ENCODE measurements at places on chromosomes 4 and X.

- no peak for DNase-seq
Measured at GRCh38 chr4:164293743-164294142, 460.2 kb upstream of the SMIM31 start.

DNA sequence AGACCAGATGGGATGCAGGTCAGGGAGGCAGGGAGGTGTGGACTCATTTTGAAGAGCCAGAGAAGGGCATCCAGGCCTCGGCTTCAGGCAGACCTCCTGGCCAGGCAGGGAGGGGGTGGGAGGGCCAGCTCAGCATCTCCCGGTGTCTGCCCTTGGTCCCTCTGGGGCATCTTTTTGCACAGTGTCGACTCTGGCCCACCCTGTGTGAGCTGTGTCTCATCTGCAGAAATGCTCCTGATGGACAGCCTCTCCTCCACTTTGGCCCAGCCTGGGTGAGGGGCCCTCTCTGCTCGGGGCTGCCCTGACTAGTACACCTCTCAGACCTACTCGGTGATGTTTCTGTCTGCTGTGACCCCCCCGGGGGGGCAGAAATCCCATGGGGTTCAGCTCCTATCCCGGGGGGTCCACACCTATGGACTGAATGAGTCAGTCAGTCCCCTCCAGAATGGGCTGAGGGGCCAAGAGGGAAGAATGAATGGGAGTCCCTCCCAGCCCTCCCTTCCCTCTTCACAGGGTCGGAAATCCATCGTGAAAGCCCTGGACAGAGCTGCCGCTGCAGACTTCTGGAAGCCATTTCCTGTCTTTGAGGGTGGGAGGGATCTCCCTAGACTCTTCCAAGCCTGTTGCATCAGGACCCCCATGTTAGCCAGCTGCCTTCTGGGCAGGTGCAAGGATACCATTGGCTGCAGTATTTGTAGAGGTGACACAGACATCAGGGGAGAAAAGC, 196.7 kb upstream of the PSAPL1 start:
- DNase-seq: no peak

- no peak for DNase-seq
Measured at GRCh38 chr4:41022116-41022515, 192.2 kb downstream of the APBB2 start.

DNA sequence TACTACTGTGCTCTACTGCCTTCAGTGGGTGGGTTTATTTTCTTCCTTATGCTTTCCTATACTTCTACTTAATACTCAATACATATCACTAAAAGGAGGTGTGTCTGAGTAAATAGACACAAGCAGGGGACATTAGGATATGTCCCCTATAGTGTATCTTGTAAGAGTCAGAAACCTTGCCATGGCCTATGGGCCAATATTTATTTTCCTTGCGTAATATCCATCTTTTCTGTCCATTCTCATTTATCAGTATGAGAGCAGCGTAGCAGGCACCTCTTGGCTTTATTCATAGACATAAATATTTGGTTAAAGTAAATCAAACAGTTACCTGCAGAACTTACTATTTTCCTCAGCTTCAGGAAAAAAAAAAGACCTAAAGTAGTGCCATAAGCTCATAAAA, 46.6 kb upstream of the PHF8 start:
- no peak for DNase-seq
